ENCODE measurements at places on chromosomes 3 and 15.

GRCh38 chr3:98565843-98566242, 27.6 kb downstream of the CPOX start:
- DNase-seq, result no peak

DNA sequence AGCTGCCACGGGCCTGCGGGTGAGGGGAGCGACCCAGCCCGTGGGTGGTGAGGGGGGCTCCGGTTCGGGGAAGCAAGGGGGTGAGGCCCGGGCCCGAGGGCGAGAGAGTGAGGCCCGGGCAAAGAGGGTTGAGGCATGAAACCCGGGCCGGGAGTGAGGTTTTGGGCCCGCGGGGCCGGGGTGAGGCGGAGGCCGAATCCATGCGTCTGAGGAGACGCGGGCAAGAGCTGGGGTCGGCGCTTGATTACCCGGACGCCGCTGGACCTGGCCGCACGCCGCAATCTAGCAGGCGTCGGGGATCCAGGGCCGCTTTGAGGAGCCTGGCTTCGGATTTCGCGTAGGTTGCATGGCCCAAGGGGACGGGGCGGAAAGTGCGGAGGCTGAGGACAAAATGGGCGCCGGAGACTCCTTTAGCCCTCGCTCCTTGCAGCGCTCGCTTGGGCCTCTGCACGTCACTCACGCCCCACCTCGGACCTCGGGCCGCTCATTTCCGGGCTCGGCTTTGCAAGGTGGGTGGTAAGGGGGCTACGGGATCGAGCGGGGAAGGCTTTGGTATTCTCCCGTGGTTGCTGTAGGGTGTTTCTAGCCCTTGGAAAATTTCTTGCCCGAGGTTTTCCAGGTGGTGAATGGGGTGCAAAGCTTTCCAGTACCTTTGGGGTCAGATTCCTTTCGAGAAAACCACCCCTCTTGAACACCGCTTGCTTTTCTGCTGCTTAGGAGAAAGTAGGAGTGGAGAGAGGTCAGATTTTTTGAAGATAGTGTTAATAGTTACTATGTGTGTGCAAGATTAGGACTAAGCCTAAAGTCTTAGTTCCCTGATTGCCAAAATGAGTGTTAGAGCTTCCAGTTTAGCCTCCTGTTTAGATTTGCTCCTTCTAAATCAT, 827 bp downstream of the SLC25A36 start:
- peak; percentile 30 for DNase-seq

DNA sequence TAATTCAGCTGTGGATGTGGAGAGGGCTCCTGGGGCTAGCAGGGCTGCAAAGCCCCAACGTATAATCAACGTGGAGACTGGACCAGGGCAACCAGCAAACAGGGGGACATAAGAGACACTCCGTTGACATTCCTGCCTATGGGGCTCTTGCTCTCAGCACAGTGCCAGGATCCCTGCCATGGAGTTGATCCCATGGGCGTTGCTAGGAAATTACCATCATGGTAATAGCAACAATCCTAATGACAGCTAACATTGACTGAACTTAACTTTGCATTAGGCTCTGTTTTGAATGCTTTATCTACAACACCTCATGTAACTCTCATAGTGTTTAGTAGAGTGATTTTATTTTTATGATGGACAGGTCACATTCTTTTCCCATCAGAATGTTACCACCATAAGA, 16.9 kb downstream of the GASK1A start:
- no peak for DNase-seq

GRCh38 chr3:187843654-187844053, 98.4 kb upstream of the BCL6 start:
- DNase-seq, result no peak

DNA sequence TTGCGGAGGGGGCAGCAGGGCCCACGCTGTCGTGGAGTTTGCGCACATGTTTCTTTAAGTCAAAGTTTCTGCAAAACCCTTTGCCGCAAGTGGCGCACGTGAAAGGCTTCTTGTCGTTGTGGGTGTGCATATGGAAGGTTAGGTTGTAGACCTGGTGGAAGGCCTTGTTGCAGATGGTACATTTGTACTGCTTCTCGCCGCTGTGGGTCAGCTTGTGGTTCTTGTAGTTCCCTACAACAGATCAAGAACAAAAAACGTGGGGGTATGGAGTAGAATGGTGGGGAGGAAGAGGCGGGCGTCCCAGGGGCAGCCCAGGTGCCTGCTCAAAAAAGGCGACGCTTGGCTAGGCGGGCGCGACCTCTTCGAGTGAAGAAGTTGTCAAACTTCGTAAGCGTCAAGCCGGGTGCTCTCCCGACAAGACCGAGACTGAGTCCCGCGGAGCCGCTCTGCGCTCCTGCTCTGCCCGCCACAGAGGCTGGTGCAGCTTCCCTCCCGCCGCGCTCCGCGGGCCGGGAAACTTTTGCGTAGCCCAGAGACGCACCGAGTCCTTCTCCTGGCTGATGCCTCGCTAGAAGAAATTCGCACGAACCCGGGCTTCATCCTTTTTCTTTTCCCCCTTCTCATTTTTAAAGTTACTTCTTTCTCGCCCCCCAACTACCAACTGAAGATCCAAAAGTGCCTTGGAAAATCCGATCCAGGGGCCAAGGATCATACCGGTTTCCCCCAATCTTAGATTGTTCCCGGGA, 3.1 kb downstream of the FEZF2 start:
- no peak for DNase-seq

DNA sequence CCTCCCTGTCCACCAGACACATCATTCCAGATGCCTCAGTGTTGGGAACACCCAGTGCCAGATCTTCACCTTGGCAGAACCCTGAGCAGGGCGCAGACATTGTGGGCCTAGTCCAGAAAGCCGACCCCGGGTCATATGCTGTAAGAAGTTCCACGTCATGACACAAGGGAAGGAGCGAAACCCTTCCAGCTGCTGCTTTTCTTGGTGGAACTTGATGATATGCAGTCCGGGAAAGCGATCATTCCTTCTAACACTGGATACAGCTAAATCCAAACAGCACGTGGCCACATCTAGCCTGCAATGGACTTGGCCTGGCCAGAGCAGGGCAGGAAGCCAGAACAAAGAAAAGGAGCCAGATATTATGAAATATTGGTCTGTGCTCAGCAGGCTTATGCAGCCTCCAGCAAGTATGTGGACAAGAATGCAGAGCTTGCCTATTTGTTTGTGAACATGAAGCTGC, 22.0 kb downstream of the GASK1A start:
- no peak for DNase-seq

GRCh38 chr3:59065240-59065639, 15.4 kb upstream of the CFAP20DC start:
- DNase-seq, result no peak

DNA sequence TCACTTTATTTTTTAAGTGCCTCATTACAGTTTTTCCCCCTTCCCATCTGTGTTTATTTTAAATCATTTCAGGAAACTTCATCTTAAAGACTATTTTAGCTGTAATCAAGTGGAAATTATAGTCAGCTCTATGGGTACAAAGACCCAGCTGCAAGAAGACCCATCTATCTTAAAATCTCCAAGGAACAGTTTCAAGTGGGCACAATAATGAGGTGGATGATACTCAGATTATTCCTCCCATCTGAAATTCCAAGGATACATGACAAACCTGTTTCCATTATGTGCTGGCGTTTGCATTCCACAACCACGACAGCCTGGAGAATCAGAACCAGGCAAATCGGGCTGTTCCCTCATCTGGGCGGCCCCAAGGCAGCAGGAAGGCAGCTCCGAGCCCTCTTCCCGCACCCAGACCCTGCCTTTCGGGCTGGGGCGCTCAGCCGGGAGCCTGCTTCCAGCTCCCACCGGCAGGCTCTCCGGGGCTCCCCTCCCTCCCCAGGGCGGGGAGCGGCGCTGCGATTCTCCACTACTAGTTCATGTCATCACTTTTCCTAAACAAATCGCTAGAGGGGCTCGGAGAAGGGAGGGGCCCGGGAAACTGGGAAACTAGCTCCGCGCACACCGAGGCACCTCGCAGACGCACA, at the start of gene MGLL:
Gene MGLL (minus strand): TSS at position 475 of the 641 bp plus-strand sequence. CDS start 197 bp downstream, at position 278.
- no peak for DNase-seq

- DNase-seq, result no peak
Observed at GRCh38 chr3:140056047-140056446, 121.1 kb downstream of the CLSTN2 start.

DNA sequence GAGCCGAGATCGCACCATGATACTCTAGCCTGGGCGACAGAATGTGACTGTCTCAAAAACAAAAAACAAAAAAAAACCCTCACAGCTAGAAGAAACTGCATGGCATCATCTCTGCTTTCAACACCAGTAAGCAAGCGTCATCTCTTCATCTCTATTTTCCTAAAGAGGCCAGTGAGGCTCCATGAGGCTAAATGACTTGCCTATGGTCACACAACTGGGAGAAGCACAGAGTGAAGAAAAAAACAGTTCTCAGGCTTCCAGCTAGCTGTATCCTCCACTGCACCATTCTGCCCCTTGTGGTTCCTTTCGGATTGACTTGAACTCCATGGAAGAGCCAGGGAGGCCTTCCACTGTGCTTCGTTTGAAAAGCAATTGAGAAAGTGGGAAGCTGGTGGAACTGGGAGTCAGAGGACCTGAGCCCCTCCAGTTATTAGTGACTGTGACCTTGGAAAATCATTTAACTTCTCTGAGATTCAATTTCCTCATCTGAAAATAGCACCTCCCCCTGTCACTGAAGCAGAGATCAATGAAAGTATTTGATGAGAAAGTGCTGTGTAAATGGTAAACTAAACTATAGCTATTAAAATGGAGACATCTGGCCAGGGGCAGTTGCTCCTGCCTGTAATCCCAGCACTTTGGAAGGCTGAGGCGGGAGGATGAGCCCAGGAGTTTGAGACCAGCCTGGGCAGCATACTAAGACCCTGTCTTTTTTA, 32.1 kb upstream of the DENND4A start:
- no peak for DNase-seq

GRCh38 chr3:195134431-195134830, 136.5 kb downstream of the XXYLT1 start:
- DNase-seq, result no peak

DNA sequence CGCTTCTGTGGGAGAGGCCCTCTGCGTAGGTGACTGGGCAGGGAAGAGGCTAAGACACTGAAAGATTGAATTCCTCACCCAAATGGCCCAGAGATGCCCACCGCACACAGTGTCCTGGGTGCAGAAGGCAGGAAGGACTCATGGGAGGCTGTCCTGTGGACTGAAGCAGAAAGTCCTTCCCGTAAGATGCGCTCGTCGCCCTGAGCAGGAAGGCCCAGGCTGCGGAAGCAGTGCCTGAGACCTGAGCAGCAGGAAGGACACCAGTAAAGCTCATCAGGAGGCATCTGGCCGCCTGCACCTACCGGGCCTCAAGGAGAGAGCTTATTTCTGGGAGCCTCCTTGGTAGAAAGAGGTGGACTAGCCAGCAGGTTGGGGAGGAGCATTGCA, 3.3 kb downstream of the PAK6 start:
- no peak for DNase-seq

DNA sequence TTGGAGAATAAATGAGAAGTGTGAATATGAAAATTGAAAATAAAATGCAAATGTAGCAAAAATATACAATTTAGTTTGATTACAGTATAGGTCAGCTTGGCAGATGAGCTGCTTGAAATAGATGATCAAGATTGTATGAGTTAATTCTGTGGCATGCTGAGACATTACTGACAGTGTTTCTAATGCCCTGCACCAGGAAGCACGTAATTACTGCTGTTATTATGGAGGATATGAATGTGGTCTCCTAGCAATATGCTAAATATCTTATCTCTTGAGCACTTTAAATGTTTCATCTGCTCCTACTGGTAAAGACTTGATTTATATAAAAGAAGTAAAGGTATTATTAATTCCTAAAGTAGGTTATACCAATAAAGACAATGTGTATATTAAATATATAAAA, 1015.5 kb downstream of the PLOD2 start:
- no peak for DNase-seq

DNA sequence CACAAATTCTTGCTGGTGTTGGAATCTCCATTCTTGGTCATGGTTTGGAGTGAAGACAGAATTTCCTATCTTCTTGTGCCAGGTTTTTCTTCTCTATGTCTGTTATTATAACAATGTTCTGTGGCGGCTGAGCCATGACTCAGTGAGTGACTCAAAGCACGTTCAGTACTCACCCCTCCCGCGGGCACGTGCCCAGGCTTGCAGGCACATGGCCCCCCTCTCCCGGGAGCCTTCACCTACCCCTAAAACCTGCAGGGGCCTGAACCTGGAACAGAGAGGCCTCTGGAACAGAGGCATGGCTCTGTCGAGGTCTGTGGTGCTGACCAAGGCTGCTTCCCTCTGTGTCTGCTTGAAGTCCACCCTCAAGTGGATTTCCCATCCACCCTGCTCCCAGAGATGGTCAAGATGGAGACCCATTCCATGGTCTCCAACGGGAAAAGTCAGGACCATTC, 27.6 kb downstream of the PLXNB1 start:
- DNase-seq, result no peak

DNA sequence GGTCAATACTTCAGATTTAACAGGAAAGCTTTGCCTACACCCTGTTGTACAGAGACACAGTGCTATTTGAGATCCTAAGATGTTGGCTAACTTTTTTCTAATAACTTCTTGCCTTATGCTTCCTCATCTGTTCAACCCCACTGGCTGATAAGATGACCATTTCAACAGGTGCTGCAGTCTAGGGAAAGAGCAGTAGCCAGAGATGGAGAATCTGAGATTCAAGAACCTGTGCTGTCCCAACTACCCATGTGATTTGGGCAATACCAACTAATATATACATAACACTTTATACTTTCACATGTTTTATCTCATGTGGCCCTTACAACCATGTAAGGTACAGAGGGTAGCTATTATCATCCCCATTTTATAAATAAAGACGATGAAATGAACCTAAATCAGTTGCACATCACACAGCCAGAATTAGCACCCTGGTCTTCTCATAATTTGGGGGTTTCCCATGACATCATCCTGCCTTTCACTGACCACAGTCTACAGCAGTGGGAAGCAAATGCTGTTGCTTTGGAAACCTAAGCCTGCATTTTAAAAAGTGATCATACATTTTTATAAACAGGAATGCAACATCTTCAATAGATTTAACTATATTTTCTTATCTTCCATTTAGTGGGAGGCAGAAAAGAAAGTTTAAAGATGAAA, 9.7 kb downstream of the TTC23 start:
- DNase-seq, result no peak

DNA sequence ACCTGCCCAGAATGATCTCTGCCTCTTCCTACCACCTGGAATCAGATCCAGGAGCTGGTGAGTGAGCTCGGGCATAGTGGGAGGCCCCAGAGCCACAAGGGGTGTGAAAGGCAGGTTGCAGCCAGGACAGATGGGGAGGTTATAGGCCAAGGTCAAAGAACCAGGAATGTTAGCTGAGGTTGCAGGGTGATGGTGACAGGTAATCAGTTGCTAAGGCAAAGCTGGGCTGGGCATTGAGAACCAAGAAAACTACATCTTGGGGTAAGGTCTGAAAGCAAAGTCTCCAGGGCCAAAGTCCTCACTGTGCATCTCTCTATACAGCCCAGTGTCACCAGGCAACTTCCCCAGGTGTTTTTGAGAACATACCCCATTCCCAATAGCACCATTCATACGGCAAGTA, 38.4 kb upstream of the SLC6A11 start:
- DNase-seq, result no peak

- DNase-seq, result no peak
Observed at GRCh38 chr3:128568602-128569490, 75.8 kb upstream of the GATA2 start.

- DNase-seq, result no peak
Observed at GRCh38 chr3:122942937-122943827, 84.4 kb downstream of the SEMA5B start.

Measured in GDM1 (cell line).